MM.1S (cell line): ENCODE measurements at places on chromosomes 11 and 22.

DNA sequence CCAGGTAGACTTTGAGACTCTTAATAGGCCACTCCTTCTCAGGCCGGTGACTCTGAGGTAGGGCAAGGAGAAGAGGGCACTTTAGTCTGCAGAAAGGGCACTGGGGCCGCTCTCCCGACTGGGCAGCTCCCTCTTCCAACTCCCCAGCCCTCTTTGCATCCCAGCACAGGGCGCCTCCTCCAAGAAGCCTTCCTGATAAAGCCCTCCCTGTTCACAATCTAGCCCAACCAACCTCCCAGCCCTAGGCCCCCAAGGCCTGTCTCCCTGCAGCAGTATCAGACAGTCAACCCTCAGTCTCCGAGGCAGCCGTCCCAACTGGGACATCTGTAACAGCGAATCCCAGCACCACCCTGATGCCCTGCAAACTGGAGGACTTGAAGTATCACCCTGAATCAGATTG is 14.3 kb upstream of the PDE2A start:
- no peak for DNase-seq

DNA sequence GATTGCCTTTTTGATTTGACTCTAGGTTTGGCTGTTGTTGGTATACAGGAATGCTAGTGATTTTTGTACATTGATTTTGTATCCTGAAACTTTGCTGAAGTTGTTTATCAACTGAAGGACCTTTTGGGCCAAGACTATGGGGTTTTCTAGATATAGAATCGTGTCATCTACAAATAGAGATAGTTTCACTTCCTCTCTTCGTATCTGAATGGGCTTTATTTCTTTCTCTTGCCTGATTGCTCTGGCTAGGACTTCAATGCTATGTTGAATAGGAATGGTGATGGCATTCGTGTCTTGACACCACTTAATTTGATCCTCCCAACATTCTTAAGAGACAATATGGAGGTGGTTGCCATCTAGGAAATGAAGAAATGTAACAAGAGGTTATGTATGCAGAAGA is 388.1 kb upstream of the API5 start:
- peak; percentile 35 for DNase-seq

DNA sequence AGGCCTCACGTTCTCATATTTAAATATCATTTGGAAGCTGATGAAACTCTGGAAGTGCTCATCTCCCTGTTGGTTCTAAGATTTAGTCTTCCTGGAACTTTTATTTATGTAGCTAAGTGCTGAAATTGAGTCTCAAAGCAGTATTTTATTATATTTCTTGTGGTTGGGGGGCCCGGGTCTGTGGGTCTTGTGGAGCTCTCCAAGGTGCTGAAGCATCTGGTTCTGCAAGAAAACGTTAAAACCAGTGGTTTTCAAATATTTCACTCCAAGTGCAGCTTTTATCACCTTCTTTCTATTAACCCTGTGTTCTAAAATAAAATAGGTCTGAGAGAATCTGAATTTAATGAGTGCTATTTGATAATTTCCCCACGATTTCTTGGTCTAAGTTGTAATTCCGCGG is 1404.8 kb downstream of the TBC1D22A start:
- no peak for DNase-seq

DNA sequence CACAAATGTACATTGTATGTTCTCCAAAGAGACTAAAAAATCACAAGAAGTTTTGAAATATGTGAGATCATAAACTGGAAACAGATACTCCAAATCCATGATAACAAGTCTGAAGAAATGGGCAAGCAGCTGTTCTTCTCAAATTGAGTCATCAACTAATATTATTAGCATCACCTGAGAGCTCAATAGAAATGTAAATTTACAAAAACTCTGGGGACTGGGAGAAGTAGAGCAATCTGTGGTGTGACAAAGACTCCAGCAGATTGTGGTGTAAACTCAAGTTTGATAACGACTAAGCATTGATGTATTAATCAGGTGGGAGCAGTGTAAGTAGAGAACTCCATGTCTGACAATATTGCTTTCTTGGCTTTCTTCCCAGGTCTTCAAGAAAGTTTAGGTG is 53.2 kb downstream of the GLYATL1 start:
- no peak for DNase-seq

DNA sequence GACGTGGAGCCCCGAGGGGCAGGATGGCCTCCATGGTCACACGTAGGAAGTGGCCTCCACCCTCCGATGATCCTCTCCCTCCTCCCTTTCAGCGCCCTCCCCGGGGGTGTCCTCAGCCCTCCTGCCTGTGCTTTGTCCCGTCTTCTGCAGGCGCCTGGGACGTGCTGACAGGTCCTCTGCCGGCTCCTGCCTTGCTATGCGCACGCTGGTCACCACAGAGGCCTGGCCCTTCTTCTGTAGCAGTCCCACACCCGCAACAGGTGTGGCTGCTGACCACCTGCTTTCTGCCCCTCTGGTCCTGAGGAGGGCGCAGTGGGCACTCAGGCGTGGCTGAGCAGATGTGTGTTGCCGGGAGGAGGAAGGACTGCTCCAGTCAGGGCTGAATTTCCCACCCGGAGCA is 27.7 kb upstream of the PPP6R3 start:
- DNase-seq = no peak

- DNase-seq = no peak
Measured at GRCh38 chr11:92253421-92253820, 28.8 kb downstream of the FAT3 start.

DNA sequence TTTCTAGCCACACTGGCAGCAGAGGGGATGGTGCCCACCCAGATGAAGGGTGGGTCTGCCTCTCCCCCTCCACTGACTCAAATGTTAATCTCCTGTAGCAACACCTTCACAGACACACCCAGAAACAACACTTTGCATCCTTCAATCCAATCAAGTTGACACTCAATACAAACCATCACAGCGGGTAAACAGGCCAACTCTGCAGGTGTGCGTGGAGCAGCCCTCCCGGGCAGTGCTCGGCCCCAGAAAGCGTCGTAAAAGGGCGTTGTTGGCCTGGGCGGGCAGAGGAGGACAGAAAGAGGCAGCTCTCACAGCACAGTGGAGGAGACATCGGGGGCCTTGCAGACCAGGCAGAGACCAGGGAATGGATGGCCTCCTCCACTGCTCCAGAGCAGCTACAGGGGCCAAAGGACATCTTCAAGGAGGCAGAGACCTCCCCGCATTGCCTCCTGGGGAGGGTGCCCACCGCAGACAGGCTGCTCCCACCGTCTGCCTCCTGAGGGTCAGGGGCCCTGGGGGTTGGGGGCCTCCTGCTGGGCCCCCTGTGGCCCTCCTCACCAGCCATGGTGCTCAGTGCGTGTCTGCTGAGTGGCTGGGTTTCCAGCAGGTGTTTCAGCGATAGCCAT is 56.1 kb upstream of the FADD start:
- DNase-seq = no peak

DNA sequence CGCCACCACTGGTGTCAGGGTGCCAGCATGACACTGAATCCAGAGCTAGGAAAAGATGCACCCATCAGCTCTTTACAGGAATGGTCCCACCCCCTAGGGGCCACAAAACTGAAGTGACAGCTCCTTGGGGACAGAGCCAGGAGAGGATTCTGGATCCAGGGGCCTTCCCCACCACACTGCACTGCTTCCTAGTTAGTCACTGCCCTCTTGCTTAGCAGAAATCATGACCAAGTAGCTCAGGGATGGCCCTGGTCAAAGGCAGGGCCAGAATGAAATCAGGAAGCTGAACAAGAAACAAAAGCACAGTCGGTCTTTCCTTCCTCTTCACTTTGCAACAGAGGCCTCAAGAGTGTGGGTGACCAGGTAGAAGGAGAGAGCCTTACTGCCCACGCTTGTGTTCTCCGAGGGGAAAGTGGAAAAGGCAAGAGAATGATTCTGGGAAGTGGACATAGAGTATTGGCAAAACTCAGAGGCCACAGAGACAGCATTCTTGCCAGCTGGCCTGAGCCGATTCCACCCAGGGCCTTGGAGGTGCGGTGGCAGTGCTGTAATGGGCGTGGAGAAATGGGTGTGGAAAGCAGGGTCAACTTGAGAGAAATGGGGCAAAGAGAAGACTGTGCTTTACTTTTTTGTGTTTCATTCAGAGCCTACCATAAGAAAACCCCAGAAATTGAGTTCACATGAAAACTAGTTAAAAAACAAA is 39.8 kb downstream of the KCNJ1 start:
- no peak for DNase-seq

- DNase-seq = no peak
Measured at GRCh38 chr11:1927026-1927847, 7.7 kb downstream of the TNNT3 start.
